ENCODE measurements at places on chromosomes 2 and 18. TPM values are rescaled to one million over a fixed set of nuclear protein-coding genes. Genes with fewer than 3 reads are reported as not detected.

The GFPT1 gene
- total RNA-seq, result 15.4 TPM

The ANKRD29 gene
- total RNA-seq, result 8.9 TPM

The GALNT13 gene
- total RNA-seq, result 12.8 TPM

The DNAH6 gene
- not detected for total RNA-seq

The TRAPPC12 gene
- total RNA-seq, result 35.6 TPM

The GREB1L gene
- total RNA-seq, result 2.7 TPM

The TEKT4 gene
- not detected for total RNA-seq

GRCh38 chr2:172253190-172254052, 150.7 kb upstream of the DLX2 start:
- peak; percentile 98 for DNase-seq

- DNase-seq, result no peak
These were observed 956 bp downstream of the ESPNL start for GRCh38 chr2:238100821-238101771.

DNA sequence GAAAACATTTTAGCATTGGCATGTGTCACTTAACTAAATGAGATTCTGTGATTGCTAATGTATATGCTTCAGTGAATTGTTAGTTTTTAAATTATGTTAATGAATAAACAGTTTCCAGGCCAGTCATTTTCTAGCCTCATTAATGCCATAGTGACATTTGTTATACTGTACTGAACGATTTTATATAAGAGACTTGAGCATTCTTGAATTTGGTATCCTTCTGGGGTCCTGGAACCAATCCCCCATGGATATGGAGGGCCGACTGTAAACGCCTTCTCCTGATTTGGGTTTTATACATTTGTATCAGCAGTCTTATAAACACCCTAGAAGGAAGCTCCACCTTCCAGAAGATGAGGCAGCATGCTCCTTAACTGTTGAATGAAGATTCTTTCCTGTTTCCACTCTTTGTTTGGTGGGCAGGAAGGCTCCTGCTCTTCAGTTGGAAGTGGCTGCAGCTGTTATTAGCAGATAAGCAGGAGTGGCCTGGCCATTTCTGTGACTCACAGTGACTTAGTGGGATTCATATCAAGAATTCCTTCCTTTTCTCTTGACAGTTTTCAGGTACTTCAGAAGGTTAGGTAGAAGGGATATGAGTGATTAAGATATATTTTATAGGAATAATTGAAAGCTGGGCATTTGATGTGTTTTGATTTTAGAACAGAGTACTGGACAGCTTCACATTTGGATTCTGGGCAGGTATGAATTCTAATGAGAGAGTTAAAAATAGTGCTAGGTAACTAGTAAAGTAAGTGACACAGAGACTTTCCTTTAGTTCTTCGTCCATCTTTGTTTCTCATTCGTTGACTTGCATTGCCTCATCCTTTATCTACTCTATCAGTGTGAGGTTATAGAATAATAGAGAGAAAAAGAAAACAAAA, 124.9 kb downstream of the PLCL1 start:
- DNase-seq, result no peak

GRCh38 chr2:6933911-6934310, 16.7 kb downstream of the RNF144A start:
- no peak for DNase-seq

- DNase-seq, result no peak
These were observed 10.9 kb downstream of the ITM2C start for GRCh38 chr2:230875347-230876315.

GRCh38 chr2:175728032-175728431, 274.0 kb downstream of the LNPK start:
- DNase-seq, result no peak

DNA sequence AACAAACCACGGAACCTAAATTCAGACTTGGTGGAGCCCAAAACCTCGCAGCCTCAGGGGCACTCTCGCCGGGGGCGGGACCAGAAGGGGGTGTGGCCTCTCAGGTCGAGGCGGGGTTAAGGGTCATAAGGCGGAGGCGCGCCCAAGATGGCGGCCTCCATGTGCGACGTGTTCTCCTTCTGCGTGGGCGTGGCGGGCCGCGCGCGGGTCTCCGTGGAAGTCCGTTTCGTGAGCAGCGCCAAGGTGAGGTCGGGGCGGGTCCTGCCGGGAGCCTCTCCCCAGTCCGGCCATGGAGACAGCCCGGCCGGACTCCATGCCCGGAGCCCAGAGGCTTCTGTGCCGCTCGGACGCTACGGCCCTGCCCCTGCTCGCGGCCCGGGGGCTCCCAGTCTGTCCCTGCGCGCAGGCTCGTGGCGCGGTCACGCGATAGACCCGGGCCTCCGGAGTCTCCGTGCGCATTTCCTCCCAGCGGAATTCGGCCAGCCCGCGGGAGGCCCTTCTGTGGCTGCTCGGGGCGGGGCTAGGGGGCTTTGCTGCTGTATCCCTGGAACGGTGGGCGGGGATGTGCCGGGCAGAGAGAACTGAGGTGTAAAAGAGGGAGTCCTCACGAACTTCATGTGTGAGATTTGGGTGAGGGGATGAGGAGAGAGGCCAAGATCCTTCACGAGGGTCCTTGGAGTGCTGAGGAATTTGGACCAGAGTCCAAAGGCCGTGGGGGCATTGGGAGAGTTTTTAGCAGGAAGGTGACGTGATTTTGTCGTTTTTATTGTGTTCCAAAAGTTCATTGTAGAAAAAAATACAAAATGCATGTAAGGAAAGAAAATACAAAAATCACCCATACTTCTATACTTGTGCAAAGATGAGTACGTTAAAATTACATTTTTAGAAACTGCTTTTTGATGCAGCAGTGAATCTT, at the start of gene SMYD5:
SMYD5 (plus strand) TSS at position 126 of the 916 bp plus-strand sequence; CDS start at position 148, 22 bp downstream.
- peak; percentile 64 for DNase-seq

GRCh38 chr2:16666449-16666801, 791 bp upstream of the CYRIA start:
- no peak for DNase-seq

- no peak for DNase-seq
These were observed 24.1 kb downstream of the GAD1 start for GRCh38 chr2:170840717-170841210.

DNA sequence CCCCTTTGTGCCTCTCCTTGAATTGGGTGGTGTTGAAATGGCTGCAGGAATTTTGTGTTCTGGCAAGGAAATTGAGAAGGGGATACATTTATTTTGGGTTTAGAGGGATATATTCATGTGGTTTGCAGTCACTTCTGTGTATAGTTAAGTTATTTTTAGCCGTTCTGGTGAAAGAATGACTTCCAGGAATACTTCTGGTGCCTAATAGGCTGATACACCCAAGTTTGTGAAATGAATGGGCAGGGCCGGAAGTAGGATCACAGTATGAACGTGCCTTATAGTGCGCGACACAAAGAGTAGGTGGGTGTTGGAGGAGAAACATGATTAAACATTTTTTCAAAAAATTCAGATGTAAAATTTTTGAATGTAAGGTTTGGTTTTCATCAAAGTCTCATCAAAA, 168.6 kb upstream of the ATP5MC3 start:
- DNase-seq, result no peak

DNA sequence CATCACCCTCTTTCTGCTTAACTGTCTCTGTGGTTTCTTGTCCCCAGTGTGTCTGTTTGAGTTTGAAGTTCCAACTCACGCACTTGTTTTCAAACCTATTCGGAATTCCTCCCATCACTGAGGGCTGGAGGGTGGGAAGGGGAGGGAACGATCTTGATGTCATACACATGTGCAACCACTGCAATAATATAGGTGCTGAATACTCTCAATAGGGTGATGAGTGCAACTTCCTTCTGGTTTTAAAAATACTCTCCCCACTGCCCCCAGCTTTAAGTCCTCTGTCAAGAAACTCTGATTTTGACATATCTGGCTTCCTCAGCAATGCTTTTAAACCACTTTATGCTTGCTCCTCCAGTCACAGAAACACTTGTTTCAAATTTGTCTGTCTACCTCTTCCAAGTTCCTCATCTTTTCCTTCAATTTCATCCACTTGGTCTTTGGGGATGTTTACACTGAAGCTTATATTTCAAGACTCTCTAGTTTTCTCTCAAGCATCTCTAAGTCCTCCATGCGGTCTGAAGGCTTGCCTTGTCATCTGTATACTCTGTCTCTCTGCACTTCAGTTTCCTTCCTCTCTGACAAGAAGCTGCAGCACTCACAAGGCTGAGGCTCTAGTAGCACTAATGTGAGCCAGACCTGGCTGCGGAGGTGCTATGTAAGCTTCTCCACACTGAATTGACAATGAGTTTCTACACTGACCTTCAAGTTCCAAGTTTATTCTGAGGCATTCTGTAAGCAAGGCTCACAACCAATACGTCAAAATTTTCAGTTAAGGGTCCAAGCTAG, 422.3 kb downstream of the ZEB2 start:
- DNase-seq, result no peak

DNA sequence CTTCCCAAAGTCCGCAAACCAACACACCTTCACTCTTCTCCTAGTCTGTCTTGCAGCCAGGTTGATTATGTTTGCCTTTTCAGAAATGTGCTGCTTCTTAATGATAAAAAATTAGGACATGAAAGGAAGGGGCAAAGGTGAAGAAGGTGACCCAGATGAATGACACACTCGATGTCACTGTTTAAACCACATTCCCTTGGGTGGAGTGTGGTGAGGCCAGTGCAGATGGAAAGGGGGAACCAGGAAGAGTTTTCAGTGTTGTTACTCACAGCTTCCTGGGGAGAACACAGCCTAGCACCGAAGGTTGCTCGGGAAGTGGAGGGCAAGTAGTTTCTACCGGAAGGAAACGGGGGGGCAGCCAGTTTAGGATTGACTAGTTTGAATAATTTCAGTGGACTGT, 57.2 kb upstream of the BOD1L2 start:
- no peak for DNase-seq

- peak; percentile 47 for DNase-seq
These were observed 7.8 kb downstream of the MTHFD2 start for GRCh38 chr2:74206180-74206688.

DNA sequence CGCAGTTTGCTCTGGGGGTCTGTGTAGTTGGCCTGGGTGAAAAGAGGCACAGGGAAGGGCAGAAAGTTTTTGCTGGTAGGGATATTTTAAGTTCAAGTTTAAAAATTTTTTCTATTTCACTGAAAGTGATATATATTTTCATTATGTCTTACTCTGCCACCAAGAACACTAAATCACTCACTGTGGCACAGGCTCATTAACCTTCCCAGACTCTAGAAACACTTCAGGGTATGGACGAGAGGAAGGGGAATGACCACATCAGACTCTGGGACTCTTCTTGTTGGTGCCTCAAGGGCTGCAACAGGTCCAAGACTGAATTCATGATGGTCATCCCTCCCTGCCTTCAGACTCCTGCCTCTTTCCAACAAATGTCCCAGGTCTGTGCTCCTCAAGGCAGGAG, 29.0 kb downstream of the INO80C start:
- no peak for DNase-seq

GRCh38 chr2:97750017-97750416, 36.6 kb downstream of the ZAP70 start:
- no peak for DNase-seq

GRCh38 chr2:22037274-22037673, 913.5 kb downstream of the TDRD15 start:
- peak; percentile 10 for DNase-seq

DNA sequence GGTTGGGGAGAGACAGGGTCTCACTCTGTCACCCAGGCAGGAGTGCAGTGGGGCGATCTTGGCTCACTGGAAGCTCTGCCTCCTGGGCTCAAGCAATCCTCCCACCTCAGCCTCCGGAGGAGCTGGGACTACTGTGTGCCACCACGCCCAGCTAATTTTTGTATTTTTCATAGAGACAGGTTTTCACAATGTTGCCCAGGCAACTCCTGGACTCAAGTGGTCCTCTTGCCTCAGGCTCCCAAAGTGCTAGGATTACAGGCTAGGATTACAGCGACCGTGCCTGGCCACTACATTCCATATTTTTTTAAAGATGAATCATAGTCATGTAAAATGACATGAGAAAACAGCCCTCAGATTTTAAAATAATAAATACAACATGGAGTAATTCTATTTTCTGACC, 32.3 kb downstream of the CWC22 start:
- DNase-seq, result no peak

DNA sequence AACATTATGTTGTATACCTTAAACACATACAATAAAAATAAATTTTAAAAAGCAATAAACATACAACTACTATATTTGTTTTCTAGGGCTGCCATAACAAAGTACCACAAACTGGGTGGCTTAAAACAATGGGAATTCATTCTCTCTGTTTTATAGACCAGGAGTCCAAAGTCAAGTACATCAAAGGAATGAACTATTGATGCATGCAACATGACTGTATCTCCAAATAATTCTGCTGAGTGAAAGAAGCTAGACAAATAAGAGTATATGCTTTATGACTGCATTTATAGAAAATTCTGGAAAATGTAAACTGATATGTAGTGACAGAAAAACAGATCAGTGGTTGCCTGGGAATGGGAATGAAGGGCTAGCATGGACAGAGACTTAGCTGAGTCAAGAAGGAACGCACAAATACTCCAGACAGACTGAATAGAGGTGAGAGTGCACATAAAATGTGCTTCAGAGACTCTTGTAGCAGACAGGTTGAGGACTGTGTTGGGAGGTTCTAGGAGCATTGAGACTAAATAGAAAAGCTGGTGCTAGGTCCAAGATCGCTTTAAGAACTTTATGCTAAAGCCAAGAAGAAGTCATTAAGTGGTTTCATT, 11.0 kb upstream of the PLA2R1 start:
- no peak for DNase-seq

Measured in H4 (cell line).